ENCODE measurements at places on chromosomes 12 and 14.

- no peak for DNase-seq
These were observed 521.8 kb upstream of the CCDC196 start for GRCh38 chr14:65964366-65964765.

GRCh38 chr14:64745511-64746091, 41.4 kb downstream of the PLEKHG3 start:
- no peak for DNase-seq

GRCh38 chr14:91149462-91149861, 35.6 kb downstream of the DGLUCY start:
- no peak for DNase-seq

GRCh38 chr12:69469854-69470188, 367 bp upstream of the FRS2 start:
- no peak for DNase-seq

GRCh38 chr12:26696613-26697092, 136.3 kb downstream of the ITPR2 start:
- DNase-seq, result no peak

- no peak for DNase-seq
These were observed 44.6 kb downstream of the GNS start for GRCh38 chr12:64714551-64714968.

DNA sequence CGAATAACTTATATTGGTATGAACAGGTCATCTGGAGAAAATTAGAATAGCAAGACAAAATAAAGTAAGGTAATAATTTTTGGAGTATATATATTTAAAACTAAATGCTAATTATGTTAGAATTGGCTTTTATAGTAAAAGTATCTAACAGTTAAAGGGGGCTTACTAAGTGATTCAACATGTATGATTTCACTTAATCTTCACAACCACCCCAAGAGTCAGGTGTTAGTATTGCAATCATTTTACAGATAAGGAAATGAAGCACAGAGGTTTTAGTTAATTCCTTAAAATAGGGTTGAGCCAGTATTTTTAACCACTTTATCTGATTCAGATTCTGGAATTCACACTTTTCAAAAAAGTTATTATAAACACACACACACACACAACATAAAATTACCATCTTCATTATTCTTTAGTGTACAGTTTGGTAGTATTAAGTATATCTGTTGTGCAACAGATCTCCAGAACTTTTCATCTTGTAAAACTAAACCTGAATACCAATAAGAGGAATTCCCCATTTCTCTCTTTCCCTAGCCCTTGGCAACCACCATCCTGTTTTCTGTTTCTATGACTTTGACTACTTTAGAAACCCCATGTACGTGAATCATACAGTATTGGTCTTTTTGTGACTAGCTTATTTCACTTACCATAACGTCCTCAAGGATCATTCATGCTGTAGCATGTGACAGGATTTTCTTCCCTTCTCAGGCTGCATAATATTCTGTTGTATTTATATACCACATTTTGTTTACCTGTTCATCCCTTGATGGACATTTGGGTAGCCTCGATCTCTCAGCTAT, 12.5 kb downstream of the A2M start:
- DNase-seq, result no peak
